WTC11 (cell line): ENCODE measurements at places on chromosomes 16 and 17. TPM values are rescaled to one million over a fixed set of nuclear protein-coding genes. Genes with fewer than 3 reads are reported as not detected.

Gene CLEC3A
- not detected in 3 replicates for total RNA-seq

GRCh38 chr16:67528222-67528869 lies at the start of gene RIPOR1:
TSS of gene RIPOR1 (plus strand) at chr16:67528829. CDS start at chr16:67538447, 9,618 bp downstream.
- DNase-seq, result peak; percentile 53

Gene IGSF6
- 0.25 TPM in 1 of 3 replicates, not detected in the others for total RNA-seq

Gene ARL16
- total RNA-seq, result 44.7 to 46.7 TPM (median 45.4 TPM) in 3 replicates

DNA sequence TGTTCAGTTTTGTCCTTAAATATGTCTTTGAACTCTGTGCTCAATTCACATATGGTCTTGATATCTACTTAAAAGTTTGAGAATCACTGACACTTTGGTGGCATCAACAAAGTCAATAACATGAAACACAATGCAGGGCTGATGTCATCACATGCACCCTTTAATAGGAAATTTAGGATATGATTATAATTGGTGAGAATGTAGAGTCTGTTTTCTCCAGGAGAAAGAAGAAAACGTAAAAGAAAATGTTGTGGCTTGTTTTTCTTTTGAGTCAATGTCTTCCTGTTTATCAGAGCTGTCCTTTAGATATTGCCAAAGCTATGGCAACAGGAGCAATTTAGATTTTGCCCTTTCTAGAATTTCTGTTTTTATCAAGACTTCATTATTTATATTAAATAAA lies 396.9 kb downstream of the CDH13 start:
- DNase-seq, result no peak

GRCh38 chr17:40134184-40134583 lies 6.2 kb upstream of the CASC3 start:
- DNase-seq, result no peak

DNA sequence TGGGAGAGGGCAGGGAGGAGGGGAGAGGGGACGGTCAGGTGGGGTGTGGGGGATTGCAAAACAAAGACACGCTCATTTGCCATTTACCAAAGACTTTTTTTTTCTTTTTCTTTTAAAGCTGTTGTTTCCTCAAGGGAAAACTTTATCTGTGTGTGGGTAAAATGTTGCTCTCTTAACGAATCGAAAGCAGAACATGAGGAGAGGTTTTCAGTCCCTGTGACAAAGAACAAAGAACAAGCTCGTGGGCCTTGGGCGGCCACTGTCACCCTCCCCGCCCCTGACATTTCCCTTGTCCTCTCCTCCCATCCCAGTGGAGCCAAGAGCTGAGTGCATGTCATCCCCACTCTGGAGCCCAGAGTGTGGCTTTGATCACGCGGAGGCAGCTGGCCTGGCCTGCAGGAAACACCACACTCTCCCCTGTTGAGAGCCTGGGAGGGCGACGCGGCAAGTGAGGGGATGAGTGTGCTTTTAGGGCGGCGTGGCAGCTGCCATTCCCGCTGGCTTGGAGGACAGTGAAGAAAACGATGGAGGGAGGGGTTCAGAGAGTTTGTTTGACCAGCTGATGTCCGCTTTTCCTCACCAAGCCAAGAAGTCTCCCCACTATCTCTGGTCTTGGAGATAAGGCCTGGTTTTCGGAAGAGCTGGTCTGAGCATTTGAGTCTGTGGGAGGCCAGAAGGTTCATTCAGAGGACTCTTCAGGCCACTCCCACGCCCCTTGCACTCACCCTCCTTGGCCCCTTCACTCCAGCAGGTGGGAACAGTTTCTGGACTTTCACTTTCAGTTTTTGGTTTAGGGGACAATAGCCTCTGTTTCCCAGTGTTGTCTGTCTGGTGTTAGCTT lies 11.4 kb downstream of the CCR7 start:
- peak; percentile 7 for DNase-seq

Gene OMG
- total RNA-seq, result not detected in 3 replicates

Gene FOXK2
- 57.7 to 65.7 TPM (median 62.7 TPM) in 3 replicates for total RNA-seq

DNA sequence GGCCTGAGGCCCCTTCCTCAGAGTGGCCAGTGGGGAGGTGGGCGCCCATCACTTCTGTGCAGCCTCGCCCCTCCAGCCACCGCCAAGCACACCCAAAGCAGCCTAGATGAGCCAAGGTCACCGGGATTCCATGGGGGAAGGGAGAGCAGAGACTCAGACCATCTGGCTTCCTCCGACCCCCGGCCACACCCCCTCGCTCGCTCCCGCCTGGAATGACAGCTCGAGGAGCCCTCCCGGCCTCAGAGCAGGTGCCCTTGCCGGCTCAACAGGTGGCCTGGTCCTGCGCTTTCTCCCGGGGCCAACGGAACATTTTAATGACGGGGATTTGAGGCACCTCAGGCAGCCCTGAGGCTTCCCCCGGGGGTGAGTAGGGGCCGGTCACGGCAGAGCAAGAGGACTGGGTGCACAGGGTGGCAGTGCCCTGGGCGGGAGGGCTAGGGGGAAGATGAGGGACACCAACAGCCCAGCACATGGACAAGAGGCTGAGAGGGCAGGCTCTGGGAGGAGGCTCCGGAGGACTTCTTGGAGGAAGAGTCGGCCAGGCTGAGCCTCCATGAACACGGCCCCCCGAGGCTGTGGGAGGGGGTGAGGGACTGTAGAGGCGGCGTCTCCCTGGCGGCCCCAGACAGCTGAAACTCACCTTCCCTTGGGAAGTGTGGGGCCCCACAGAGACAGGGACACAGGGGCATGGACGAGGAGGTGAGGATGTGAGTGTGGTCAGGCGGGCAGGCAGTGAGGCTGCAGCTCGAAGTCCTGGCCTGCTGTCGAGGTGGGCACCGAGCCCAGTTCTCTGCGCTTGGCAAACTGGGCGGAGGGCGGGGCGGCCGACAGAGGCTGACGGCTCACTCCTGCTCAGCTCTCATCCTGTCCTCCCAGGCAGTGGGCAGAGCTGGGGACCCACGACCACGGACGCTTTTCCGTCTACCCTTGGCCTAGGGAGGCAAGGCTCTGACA lies 12.5 kb upstream of the C1QTNF8 start:
- peak; percentile 54 for DNase-seq

DNA sequence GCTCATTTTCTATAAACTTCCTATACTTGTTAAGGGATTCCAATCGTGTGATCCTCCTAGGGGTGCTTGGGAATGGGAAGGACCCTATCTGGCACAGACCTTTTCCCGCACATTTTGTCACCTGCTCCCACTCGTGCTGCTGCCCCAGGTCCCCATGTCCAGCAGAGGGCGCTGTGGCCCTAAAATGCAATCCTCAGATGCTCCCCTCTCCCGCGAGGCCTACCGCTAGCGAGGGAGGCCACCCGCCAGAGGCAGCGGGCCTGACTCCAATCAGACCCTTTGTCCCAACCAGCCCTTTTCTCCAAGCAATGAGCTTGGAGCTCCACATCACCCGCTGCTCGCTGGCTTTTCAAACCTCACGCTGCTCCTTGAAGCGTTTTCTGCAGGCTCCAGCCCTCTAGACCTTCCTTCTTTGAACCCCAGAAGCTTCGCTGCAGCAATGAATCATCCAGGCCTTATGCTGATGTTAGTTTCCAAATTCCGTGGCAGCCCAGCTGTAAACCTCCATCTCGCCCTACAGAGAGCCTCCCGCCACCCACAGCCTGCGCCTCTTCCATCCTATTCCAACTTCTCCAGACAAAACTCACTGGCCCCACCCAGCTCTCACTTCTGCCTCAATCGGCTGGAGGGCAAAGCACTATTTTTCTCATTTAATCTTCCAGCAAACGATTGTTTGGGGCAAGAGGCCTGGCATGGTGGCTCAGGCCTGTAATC lies 23.6 kb upstream of the FZD2 start:
- peak; percentile 97 for DNase-seq

DNA sequence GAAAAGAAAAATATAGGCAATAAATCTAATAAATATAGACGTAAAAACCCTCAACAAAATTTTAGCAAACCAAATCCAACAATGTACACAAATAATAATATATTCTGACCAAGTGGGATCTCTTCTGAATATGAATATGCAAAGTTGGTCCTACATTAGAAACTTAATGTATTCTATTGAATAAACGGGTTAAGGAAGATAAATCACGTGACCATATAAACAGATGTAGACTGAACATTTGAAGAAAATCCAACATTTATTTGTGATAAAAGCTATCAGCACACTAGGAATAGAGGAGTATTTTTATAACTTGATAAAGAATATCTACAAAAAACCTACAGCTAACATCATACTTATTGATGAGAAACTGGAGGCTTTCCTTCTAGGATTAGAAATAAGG lies 502.8 kb upstream of the KIF2B start:
- no peak for DNase-seq

DNA sequence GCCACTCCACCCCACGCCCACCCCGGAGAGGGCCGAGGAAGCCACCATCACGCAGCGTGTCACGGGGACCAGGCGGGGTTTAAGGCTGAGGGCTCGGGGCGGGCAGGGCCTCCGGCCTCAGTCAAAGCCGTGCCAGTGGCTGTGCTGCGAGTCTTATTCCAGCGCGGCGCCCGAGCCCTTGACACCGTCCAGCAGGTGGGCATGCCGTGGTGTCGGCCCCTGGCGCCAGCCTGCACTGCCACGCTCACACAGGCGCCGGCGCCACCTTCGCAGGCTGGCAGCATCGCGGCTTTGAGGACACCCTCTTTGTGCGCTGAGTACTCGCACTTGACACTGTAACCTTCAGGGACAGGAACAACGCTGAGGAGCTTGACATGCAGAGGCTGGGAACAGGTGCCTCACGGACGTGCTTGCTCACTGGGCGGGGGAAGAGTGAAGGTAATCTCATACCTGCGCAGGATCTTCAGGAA lies 34.0 kb upstream of the ZNF629 start:
- no peak for DNase-seq

- DNase-seq, result no peak
These were observed 172.8 kb downstream of the RBFOX3 start for GRCh38 chr17:79438058-79438457.

DNA sequence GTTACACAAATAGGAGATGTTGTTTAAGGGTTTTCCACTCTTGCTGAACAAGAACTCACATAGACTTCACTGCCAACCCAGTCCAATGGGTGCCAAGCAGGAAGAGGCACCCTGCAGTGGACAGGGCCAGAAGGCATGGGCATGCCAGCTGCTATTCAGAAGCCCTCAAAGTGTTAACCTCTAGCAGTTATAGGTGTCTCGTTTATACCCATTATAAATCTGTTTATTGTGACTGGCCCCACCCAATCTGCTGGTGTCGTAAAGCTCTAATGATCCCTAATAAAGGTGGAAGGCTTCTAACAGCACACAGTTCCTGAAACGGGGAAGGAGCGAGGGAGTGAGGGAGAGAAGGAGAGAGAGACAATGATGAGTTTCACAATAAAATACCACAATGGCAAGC lies 23.9 kb downstream of the HNF1B start:
- DNase-seq, result no peak

Gene TMEM100
- total RNA-seq, result 0.39 to 1.1 TPM (median 0.57 TPM) in 3 replicates

Gene SLC5A11
- total RNA-seq, result 0.11 to 0.23 TPM in 2 of 3 replicates, not detected in the other

Gene ADAP2
- total RNA-seq, result 0.69 to 1.7 TPM (median 1.2 TPM) in 3 replicates

Gene EVI2B
- 0.18 to 0.37 TPM (median 0.25 TPM) in 3 replicates for total RNA-seq

- no peak for DNase-seq
These were observed 416.9 kb upstream of the ZFHX3 start for GRCh38 chr16:73464834-73465233.

GRCh38 chr16:85512808-85513115 lies 100.4 kb upstream of the GSE1 start:
- no peak for DNase-seq

GRCh38 chr16:50202926-50203624 lies 50.0 kb downstream of the TENT4B start:
- DNase-seq, result no peak

- DNase-seq, result no peak
These were observed 9.0 kb upstream of the GGA2 start for GRCh38 chr16:23519282-23519681.

Gene EXOC3L1
- total RNA-seq, result 4.0 to 4.9 TPM (median 4.8 TPM) in 3 replicates

Gene KRTAP4-9
- not detected in 3 replicates for total RNA-seq

GRCh38 chr16:89375021-89375420 lies 115.3 kb downstream of the ANKRD11 start:
- no peak for DNase-seq

DNA sequence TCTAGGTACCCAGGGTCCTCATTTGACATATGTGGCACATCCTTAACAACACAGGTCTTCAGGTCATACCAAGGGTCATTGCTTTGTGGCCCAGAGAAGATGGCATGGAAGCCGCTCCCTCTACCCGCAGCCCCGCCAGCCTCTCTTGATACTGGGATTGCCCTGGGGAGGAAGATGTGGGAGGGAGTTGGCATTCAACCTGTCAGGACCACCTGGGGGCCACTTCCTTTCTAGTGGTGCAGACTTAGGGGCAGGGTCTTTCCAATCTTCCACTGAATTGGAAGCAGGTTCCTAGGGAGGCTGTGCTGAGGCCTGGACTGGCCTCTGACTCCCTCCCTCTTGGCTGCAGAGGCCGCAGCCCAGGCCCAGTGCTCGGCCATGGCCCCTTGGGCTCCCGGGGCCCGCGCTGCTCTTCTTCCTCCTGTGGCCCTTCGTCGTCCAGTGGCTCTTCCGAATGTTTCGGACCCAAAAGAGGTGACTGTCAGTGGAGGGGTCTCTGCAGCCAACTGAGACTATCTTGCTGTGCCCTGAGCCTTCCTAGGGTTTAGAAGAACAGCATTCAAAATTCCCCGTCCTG lies 5.1 kb upstream of the HEXIM1 start:
- no peak for DNase-seq

Gene PMFBP1
- total RNA-seq, result 1.9 to 3.4 TPM (median 3.2 TPM) in 3 replicates

Gene C17orf50
- 0.30 to 0.89 TPM (median 0.35 TPM) in 3 replicates for total RNA-seq

- no peak for DNase-seq
These were observed 55.0 kb downstream of the AMFR start for GRCh38 chr16:56370185-56370874.

- peak; percentile 94 for DNase-seq
These were observed 22.3 kb upstream of the ZNHIT3 start for GRCh38 chr17:36463916-36464764.

DNA sequence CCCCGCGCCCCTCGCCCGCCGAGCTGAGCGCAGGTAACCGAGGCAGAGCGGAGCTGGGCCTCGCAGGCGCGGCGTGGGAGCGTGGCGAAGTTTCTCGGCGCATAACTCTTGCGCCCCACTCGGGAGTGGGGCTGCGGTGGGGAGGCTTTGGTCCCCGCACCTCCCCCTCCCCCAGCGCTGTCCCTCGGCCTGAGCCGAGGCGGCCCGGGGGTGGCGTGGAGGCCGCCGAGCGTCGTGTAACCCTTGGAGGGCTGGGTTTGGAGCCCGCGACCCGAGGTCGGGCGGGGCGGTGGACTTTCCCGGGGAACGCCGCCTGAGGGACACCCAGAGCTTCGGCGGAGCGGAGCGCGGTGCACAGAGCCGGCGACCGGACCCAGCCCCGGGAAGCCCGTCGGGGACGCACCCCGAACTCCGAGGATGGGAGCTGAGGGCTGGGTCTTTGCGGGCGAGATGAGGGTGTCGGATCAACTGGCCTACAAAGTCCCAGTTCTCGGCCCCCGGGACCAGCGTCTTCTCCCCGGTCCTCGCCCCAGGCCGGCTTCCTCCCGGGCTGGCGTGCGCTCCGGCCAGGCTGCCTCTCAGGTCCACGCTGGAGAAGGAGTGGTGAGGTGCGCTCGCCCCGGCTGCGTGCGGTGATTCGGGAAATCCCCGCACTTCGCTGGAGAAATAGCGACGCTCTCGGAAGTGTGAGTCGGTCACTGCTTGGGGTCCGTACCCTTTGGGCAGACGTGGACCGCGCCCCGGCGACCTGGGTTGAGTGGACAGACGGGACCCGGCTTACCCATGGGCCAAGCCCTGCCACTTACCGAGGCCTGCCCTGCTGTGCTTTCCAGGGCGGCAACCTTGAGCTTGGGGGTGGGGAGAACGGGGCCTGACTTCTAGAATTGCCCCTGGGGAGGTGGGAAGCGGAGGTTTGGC lies 168.4 kb downstream of the RAB11FIP4 start:
- DNase-seq, result peak; percentile 34

Gene KRT33B
- total RNA-seq, result not detected in 3 replicates

GRCh38 chr17:4195306-4195705 lies 52.3 kb downstream of the CYB5D2 start:
- no peak for DNase-seq

Gene SEPTIN12
- total RNA-seq, result not detected in 3 replicates

Gene ABCA8
- total RNA-seq, result 0.15 to 0.25 TPM (median 0.21 TPM) in 3 replicates
